Psoas muscle (tissue), 8 donors: ENCODE measurements at places on chromosomes 3 and 15. TPM values are rescaled to one million over a fixed set of nuclear protein-coding genes. Genes with fewer than 3 reads are reported as not detected.

VGLL3 gene
- 15.1 TPM for total RNA-seq

GRCh38 chr15:66638377-66638776 is 63.7 kb upstream of the SMAD6 start:
- H3K27ac ChIP-seq: no peak overlapping the region
- DNase-seq: no peak
- H3K36me3 ChIP-seq: no peaks in the 10 kb centered on the region
- no peaks in the 10 kb centered on the region for H3K27me3 ChIP-seq
- no peak overlapping the region for H3K4me3 ChIP-seq

DNA sequence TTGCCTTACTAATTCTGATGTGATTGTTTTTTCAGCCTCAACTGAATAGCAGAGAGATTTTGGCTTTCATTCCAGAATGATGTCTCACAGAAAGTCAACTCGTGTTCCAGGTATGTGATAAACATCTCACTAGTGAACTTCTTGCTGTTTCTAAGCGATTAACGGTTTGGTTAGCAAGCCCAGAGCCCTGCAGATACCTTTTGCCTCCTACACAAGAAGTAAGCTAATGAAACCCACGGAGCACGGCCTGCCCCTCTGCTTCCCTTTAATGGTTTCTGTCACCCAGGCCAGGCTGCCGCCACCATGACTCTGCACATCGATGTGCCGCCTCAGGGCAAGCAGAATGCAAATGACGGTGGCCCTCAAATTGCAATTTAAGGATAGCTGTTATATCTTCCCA is 155.9 kb upstream of the ICE2 start:
- no peak overlapping the region for H3K27ac ChIP-seq
- no peaks in the 10 kb centered on the region for H3K27me3 ChIP-seq
- no peak for DNase-seq
- H3K4me1 ChIP-seq: no peaks in the 10 kb centered on the region
- H3K4me3 ChIP-seq: no peak overlapping the region
- no peaks in the 10 kb centered on the region for H3K36me3 ChIP-seq

DNA sequence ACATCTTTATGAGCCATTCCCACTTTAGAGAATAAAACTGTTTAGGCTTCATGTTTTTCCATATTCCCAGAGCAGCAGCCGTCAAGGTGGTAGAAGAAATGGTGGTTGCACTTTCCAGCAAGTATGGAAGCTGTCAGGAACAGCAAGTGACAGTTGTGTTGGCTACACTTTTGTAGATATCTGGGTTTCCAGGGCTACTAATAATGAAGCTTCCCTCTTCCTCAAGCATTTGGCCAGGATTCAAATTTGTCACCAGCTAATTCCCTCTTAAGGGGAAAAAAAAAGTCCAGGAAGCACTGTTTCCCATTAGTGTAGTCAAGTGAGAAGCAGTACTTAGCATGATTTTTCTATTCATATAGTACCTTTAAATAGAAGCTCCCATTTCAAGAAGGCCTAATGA is 252.8 kb downstream of the IGSF11 start:
- DNase-seq: no peak
- H3K36me3 ChIP-seq: no peaks in the 10 kb centered on the region
- H3K4me1 ChIP-seq: no peaks in the 10 kb centered on the region
- H3K4me3 ChIP-seq: no peak overlapping the region

- H3K27ac ChIP-seq: no peak overlapping the region
- no peaks in the 10 kb centered on the region for H3K27me3 ChIP-seq
- DNase-seq: no peak
Measured at GRCh38 chr15:27820722-27821121, 278.4 kb downstream of the OCA2 start.

GRCh38 chr3:22779737-22780136 is 423.4 kb upstream of the UBE2E2 start:
- H3K27me3 ChIP-seq: no peaks in the 10 kb centered on the region
- no peak overlapping the region for H3K27ac ChIP-seq
- no peaks in the 10 kb centered on the region for H3K4me1 ChIP-seq
- DNase-seq: no peak
- no peaks in the 10 kb centered on the region for H3K36me3 ChIP-seq

DNA sequence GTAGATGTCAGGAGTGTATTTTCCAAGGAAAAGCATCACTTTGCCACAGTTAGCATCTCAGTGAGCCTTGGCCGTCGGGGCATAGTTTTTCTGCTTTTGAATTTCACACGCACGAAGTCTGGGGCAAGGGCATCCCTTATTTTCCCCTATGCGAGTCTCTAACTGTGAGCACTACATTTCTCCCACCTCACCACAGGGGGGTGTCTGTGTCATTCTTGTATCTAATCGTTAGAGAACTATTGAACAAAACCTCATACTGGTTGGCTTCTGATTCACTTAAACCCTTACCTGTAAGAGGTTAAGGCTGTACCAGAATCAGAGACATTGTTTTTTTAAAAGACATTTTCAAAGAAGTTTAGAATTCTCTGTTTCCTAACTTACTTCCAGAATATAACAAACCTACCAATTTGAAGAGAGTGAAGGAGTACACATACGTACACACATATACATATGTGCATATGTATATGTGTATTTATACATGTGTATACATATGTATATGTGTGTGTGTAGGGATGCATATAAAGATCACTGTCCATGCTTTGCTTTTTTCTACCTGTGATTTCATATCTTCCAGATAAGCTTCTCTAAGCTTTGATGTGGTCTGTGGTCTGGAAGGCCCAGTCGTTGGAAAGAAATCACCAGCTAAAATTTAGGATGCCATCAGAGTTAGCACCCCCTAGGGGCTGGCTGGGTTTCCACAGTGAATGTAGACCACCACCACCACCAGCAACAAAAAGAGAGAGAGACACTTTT is 49.4 kb downstream of the MYZAP start:
- peaks cover 3% of the 10 kb centered on the region for H3K36me3 ChIP-seq
- H3K4me3 ChIP-seq: no peak overlapping the region
- H3K27me3 ChIP-seq: no peaks in the 10 kb centered on the region
- DNase-seq: no peak

DNA sequence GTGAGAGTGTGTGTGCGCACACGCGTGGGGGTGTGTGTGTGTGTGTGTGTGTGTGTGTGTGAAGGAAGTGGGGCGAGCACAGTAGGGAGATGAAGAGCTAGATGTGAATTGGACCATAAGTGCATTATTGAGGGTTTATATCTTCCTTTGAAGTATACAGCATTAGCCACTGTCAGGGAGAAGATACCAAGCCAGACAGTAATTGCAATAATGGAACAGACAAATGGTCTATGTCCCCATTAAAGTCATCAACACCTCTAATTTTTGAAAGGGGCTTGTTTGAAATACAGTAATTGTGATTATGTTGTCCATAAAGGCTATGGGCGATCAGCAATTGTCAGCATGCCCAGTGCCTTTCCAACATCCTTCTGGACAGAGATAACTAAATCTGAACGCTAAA is 429.2 kb upstream of the NR2F2 start:
- no peaks in the 10 kb centered on the region for H3K27me3 ChIP-seq
- no peaks in the 10 kb centered on the region for H3K4me1 ChIP-seq
- no peak overlapping the region for H3K4me3 ChIP-seq
- DNase-seq: no peak
- H3K36me3 ChIP-seq: no peaks in the 10 kb centered on the region

DNA sequence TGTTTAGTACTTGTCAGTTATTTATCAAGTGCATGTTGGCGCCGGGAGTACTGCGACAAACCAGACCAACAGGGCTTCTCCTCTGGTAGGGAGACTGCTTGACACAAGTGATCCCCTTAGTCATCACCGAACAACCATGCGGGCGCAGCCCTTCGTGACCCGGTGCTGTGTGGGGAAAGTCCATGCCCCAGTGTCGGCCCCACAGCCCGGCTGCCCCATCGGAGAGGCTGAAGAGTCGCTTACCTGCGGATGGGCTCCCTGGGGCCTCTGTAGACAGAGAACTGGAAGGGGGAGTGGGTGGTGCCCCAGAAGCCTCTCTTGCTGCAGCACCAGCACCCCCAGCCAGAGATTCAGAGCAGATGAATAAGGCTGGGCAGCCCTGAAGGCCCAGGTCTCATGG is 90.3 kb upstream of the PRR23E start:
- no peaks in the 10 kb centered on the region for H3K4me1 ChIP-seq
- H3K36me3 ChIP-seq: no peaks in the 10 kb centered on the region
- H3K27ac ChIP-seq: no peak overlapping the region
- no peak for DNase-seq
- H3K4me3 ChIP-seq: no peak overlapping the region
- no peaks in the 10 kb centered on the region for H3K27me3 ChIP-seq

DNA sequence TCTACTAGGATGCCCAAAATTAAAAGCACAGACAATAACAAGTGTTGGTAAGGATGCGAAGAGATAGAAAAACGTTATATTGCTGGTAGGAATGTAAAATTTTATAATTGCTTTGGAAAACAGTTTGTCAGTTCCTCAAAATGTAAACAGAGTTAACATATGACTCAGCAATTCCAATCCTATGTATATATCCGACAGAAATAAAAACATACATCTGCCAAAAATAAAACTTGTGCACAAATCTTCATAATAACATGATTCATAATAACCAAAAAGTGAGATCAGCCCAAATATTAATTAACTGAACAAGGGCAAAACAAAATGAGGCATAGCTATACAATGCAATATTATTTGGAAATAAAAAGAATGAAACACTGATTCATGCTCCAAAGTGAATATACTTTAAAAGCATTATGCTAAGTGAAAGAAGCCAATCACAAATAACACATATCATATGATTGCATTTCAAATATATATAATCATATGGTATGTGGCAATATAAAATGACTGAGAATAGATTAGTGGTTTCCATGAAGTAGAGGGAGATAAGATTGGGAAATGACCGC is 609.3 kb downstream of the IGSF11 start:
- no peak overlapping the region for H3K27ac ChIP-seq
- H3K4me1 ChIP-seq: no peaks in the 10 kb centered on the region
- DNase-seq: no peak
- H3K27me3 ChIP-seq: no peaks in the 10 kb centered on the region
- no peaks in the 10 kb centered on the region for H3K36me3 ChIP-seq
- no peak overlapping the region for H3K4me3 ChIP-seq

- no peak overlapping the region for H3K27ac ChIP-seq
- no peaks in the 10 kb centered on the region for H3K36me3 ChIP-seq
- H3K4me1 ChIP-seq: no peaks in the 10 kb centered on the region
- no peak overlapping the region for H3K4me3 ChIP-seq
- H3K27me3 ChIP-seq: no peaks in the 10 kb centered on the region
Measured at GRCh38 chr15:23415321-23415865, 31.6 kb downstream of the GOLGA6L2 start.

DNA sequence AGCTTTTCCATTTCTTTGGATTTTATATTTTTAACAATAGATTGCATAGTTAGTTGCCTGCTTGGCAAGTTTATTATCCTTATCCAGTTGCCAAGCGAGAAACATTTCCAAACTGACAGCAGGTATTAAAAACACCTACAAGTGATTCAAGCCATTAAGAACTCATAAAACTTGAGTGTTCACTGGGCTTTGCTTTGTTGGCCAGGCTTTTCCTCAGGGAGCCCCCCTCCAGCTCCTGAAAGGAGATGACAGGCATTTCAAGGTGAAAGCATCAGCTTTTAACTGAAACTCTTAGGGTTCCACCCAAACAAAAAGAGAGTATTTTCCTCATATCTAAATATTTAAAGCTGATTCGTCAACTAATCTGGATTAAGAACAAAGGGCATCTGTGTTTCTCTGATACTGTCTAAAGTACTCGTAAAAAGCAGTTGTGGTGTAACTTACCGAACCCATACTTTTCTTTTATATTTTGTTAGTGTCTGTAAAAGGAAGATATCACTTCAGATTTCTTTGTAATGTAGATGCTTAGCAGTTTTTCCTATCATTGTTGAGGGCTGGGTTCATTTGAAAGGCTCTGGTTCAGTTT is 363.4 kb downstream of the OTOL1 start:
- H3K4me1 ChIP-seq: no peaks in the 10 kb centered on the region
- DNase-seq: no peak
- no peak overlapping the region for H3K27ac ChIP-seq
- no peaks in the 10 kb centered on the region for H3K27me3 ChIP-seq
- H3K36me3 ChIP-seq: no peaks in the 10 kb centered on the region
- no peak overlapping the region for H3K4me3 ChIP-seq
